Stimulated activated CD4-positive, alpha-beta T cell treated with anti-CD3 and anti-CD28 coated beads, Interleukin-1b, Interleukin-23, amount 100 ng/mL, for 1 hour (primary cell): ENCODE measurements at places on chromosomes 2 and 18.

DNA sequence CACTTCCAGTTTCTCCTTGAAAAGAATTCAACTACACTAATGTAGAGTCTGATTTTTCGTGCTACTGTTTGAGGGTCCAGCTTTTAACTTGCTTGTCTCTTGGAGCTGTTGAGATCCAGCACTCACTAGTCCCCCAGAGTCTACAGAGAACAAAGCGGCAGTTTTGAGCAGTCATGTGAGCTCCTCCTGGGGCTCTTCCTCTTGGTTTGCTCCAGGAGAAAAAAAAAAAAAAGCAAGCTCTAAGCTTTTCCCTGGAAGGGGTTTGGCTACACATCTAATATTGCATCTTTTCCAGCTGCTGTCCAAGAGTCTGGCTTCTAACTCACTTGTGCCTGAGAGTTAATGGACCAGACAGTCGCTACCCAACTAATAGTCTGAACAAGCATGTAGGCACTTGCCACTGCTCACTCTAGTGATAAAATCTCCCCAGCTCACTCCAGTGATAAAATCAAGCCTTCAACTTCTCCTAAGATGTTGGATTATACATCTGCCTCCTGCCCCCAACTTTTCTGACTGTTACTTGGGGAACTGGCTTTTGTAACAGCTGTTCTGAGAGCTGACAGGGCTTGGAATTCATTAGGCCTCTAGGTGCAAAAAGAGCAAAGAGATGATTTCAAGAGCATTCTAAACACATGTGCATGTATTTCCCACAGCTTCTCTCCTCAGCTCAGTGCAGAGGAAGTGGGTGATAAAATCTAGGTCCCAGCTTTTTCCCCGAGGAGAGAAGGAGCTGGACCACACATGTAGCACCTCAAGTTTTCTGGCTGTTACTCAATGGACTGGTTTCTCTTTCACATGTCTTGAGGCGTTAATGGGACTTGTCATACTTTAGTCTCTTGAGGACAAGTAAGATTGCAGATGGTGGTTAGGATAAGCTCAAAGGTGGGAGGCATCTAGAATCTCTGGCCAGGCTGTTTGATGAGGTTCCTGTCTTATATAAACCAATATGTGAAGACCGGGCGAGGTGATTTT is 750.5 kb downstream of the LRP1B start:
- no peak for DNase-seq

DNA sequence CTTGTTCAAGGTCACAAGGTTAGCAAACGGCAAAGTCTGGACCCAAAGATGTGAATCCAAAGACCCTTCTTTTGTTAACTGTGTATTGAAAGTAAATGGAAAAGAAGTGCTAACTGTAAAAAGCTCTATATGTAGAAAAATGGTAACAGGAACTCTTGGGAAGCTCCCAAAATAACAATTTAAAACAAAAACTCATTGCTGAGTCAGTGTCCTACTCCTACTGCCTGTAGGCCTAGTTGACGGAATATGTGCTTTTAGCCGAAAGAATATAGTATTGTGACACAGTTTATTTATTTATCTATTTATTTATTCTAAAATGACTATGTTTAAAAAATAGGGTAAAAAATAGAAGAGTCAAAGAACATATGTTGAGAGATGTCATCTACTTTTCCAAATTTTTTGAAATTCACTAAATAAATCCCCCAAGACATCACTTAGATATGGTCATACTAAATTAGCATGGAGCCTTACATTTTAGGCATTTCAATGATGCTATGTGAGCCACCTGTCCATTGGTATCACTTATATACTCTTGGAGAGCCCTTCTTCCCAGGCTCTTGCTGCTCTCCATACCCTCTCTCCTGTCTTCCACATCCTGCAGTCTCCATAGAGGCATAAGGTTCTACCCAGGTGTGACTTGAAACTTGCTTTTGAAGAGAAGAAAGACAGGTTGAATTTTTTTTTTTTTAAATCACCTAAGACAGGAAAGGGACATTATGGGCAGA is 13.7 kb downstream of the COL5A2 start:
- DNase-seq, result no peak

DNA sequence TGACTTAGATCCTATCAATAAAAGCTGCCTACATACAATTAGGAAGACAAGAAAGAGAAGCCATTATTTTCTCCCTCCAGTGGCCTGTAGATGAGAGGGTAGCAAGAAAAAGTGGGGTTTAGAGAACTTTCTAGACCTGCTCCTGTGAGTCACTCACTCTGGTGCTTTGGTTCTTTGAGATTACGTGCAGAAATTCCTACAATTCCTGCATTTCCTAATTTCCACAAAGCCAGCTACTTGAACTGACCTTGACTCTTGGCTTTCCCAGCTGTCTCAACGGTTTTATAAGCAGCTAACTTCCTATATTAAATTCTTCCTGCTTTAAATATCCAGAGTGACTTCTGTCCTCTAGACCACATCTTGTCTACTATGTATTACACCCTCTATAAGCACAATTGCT is 899.5 kb upstream of the KLHL29 start:
- no peak for DNase-seq

- no peak for DNase-seq
Observed at GRCh38 chr2:99181624-99182000, 628 bp downstream of the MRPL30 start.

- DNase-seq, result no peak
Observed at GRCh38 chr2:36708041-36708741, 11.7 kb downstream of the VIT start.

DNA sequence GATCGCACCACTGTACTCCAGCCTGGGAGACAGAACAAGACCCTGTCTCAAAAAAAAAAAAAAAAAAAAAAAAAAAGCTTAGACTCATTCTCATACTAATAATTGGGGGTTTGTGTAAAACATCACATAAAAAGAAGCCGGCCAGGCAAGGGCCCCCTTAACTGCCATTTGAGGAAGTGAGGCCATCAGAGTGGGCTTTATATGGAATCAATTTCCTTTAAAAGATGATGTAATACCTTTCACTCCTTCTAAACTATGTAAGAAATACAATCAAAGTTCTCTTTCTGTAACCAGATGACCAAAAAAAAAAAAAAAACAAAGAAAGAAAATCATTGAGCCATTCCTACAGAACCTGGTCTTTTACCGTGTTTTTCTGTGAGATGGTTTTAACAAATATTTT is 13.1 kb upstream of the GPR55 start:
- DNase-seq, result no peak

DNA sequence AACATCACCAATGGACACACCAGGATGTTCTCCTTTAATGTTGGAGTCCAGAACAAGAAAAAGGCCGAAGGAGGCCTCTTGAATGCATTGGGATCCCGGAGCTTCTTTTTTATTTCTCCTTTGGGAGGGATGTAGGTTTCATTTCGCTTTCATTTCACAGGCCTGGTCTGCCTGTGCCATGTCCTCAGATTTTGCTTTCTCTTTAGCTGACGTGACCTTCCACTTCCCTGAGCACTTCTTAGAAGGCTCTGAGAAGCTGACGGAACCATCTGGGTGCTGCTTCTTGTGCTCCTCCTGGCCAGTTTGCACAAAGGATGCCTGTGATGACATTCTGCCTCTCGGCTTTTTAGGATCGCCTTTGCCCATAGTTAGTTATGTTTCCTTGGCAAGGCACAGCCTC is 15.1 kb upstream of the MBOAT2 start:
- no peak for DNase-seq

DNA sequence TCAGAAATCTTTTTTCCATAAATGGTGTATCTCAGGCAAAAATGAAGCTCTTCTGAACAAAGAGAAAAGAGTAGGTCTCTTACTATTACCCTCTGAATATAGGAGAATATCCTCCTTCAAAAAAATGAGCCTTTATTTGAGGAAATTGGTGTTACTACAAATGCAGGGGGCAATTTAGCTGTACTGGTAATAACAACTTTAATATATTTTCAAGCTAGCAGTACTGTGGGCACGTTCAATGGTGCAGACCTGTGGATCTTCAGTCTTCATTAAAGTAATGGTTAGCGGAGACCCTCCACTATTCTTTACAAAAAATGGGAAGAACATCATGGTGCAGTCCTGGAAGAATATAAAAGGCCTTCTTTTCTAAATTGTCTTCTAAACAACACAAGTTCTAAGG is 661.3 kb downstream of the TMEM182 start:
- no peak for DNase-seq

- no peak for DNase-seq
Observed at GRCh38 chr2:147086715-147087114, 758.1 kb upstream of the ACVR2A start.

DNA sequence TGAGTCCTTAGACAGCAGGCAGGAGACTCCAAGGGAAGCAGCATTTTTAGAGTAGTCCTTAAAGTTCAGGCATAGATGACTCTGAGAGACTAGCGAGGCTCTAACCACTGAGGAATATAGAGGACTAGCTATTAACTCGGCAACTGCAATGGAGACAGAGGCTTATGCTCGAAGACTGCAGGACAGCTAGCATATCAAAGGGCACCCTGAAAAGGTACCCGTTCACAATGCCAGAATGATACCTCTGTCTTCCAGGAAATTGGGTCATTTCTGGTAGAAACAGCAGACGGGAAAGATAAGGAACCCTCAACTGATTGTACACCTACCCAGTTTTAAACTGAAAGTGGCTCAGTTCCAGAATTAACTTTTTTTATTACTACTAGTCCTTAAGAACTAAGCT is 1204.0 kb upstream of the ZEB2 start:
- DNase-seq, result no peak

GRCh38 chr2:8225798-8226197 is 456.1 kb upstream of the ID2 start:
- DNase-seq, result no peak

- no peak for DNase-seq
Observed at GRCh38 chr18:3015851-3016250, 2.9 kb upstream of the LPIN2 start.

DNA sequence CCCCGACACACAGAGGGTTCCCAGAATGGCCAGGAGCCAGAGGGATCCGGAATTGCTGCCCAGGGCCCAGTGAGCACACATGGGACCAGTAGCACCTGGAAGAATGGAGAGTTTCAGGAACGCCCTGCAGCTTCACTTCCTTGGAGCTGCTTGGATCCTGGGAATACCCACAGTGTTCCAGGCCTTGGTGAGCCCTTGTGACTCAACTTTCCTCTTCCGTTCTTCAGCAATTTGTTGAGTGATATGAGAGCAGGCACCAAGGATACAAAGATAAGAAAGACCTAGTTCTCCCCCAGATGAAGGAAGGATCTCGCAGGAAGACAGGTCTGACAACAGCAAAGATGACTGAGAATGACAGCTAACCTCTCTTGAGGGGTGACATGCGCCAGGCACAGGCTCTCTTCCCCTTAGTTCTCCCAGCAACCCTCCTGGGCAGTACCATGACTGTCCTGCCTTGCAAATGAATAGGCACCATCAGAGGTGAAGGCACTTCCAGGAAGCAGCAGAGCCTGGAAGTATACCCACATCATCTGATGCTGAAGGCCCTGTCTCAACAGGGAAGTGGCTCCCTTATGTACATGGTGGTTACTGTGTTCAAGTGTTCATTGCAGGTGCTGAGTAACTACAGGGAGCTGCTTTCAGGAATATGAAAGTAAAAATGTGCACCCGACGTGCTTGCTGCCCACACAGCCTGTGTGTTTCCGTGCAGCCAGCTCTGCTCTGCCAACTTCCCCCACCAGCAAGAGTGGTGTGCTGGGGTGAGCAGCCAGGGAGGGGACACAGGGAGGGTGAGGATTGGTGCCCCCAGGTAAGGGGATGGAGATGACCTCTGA is 116.2 kb downstream of the STPG4 start:
- no peak for DNase-seq

DNA sequence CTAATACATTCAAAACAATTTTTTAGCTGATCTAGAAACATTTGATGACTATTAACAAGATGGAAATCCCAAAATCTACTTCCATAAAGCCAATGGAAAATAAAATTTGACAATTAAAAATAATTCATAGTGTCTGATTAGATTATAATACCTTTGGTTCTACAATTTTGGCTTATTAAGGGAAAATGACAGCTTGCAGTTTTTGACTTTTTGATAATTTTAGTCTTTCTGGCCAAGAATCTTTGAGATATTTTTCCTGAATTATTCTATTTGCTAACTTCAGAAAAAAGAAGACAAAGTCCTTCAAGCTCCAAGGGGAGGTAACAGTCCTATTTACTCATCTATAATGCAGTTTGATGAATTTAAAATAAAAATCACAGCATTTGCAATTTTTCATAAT is 39.6 kb downstream of the MSH6 start:
- DNase-seq, result no peak

DNA sequence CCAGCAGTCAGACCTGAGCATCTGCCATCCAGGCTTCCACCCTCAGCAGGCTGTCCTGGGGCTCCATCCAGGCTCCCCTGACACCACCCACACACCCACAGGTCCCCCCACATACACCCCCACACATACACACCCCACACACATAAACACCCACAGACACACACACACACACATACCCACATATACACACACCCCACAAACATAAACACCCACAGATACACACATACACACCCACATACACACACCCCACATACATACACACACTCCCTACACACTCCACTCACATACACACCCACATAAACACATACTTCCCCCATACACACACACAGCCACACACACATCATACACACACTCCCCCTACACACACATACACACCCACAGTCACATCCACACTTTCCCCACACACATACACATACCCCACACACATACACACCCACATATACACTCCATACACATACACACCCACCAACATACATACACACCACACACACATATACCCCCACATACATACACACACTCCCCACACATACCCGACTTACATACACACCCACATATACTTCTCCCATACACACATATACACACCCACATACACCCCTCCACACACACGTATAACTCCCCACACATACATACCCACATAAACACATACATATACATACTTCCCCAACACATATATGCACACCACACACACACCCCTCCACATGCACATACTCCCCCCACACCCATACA is 183.3 kb upstream of the ETAA1 start:
- no peak for DNase-seq

- DNase-seq, result no peak
Observed at GRCh38 chr18:74819433-74820059, 221.9 kb downstream of the ZNF407 start.

DNA sequence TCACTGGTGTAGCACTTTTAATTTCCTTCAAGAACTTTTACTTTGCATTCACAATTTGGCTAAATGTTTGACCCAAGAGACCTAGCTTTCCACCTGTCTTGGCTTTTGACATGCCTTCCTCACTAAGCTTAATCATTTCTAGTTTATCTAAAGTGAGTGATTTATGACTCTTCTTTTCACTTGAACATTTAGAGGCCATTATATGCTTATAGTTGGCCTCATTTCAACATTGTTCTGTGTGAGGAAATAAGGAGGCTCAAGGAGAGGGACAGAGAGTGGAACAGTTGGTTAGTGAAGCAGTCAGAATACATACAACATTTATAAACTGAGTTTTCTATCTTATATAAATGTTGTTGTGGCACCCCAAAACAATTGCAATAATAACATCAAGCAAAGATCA is 489.3 kb upstream of the CDH2 start:
- no peak for DNase-seq

GRCh38 chr2:42659609-42660008 is 91.2 kb downstream of the MTA3 start:
- DNase-seq, result no peak

DNA sequence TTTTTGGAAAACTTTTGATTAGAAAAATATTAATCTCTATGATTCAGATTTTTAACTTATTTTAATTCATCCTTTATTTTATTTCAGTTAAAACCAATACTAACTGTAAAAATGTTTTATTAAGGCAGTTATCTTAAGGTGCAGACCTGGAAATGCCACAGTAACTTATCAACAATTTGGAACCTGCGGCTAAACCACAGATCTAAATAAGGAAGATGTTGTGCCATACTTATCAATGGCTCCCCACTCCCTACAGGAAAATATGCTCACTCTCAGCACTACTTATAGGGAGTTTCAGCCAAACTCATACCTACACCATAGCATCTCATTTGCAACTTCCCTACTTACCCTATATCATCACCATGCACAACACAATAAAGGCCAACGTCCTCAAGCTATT is 226.9 kb upstream of the KYNU start:
- no peak for DNase-seq
